Natural killer cell treated with Interleukin-12 subunit alpha and Interleukin-12 subunit beta and Interleukin-15 and Interleukin-18, amount 100 ng/mL, for 72 hours (primary cell): ENCODE measurements at places on chromosomes 12 and 14.
A peak's percentile ranks its signal among the peaks of the same experiment; 100 is the strongest.

- DNase-seq, result no peak
These were observed 325.5 kb downstream of the RAD51B start for GRCh38 chr14:68145036-68145435.

- DNase-seq, result peak; percentile 59
These were observed 2.7 kb upstream of the RABGGTA start for GRCh38 chr14:24274101-24274543.

DNA sequence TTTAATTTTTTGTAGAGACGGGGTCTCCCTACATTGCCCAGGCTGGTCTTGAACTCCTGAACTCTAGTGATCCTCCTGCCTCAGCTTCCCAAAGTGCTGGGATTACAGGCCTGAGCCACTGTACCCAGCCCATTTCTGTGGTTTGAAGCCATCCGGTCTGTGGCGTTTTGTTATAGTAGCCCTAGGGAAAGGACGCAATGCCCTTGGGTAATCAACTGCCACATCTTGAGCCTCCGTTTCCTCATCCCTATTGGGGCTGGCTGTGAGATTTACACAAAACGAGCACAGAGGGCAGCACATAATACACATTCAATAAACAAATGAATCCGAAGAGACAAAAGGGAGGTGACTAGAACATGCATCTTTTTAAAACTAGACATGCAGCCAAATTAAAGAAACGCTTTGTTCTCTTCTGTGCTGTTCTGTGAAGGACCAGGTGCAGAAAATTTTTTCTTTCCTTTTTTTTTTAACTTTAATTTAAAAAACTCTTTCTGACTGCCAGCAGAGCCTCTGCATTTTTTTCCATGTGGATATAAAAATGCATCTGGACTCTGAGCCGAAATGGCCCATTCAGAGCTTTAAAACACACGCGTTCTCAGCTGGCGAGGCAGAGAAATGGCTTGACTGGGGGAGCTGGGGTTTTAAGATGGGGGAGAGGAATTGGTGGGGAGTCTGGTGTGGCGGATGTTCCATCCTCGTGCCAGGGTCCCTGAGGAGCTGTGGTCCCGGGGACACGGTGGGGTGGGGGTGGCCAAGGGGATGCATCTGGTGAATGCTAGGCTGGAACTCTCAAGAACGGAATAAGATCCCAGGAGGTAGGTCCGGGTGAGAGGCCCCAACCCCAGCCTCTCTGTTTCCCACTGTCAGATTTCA lies 119.0 kb downstream of the RBM19 start:
- no peak for DNase-seq

DNA sequence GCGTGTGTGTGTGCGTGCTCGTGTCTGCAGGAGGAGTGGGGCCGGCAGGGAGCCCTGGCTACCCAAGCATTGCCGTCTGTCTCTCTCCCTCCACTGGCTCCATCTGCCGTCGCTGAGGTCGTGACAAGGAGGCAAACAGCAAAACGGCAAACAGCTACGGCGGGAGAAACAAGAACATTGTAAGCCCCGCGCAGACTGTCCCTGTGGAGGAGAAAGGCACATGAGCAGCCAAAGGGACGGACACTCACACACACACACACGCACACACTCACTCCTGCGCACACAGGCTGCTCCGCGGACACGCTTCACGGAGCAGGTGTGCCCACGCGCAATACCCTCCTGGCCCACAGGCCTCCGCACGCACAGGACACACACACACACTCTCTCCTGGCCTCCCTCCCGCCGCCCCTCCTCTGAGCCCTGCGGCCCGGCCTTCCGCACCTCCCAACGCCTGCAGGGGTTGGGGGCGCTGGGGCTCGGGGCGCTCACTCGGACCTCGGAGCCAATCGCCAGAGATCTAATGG lies 905 bp downstream of the CISTR start:
- DNase-seq, result no peak

GRCh38 chr14:96297000-96297399 lies 41.0 kb downstream of the BDKRB1 start:
- DNase-seq, result no peak

DNA sequence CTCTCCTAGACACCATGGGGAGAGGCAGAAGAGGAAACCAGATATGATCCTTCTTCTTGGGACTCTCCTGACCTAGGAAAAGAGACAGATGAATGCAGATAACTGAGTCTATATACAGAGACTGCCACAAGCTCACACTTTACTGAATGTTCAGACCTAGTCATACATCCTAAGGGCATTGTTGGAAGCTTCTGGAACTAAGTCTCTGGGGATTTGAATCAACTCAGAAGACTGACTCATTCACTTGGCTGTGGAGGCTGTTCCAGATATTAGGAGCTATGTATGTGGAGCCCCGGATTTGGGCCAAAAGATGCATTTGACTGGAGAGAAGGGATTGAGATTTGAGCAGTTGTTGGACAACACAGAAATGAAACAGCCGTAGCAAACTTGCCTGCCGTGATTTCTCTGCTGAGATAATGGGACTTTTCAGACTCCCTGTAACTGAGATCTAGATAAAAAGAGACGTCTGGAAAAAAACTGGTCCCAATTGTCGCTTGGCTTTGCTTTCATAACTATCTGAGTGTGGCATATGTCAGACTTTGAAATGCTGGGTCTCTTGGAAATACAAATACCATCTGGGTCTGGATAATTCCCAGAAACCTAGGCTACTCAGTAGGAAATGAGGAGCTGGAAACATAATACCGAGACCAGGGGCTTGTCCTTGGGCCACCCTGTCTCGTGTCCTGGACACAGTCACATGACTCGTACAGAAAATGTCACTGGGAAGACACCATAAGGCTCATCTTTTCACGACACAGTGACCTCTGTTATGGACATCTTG lies 396.8 kb downstream of the NUAK1 start:
- no peak for DNase-seq

DNA sequence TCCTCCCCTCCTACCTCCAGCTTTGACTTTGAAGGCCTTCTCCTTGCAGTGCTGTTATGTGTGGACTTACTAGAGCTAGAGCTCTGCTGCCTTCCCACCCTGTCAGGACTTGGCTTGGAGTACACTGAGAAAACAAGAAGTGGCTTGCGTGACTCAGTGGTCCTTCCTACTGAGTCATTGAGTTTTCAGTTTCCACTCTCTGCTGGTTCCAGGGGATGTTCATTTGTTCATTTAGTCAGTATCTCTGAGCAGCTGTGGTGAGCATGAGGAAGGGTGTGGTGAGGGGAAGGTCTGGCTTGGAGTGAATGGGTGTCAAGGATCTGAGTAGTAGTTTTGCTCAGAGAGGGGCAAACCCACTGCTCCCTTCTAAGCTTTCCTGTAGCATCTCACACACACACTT lies 17.2 kb upstream of the ELK3 start:
- no peak for DNase-seq

- no peak for DNase-seq
These were observed 109.8 kb upstream of the FUT8 start for GRCh38 chr14:65302571-65303189.

DNA sequence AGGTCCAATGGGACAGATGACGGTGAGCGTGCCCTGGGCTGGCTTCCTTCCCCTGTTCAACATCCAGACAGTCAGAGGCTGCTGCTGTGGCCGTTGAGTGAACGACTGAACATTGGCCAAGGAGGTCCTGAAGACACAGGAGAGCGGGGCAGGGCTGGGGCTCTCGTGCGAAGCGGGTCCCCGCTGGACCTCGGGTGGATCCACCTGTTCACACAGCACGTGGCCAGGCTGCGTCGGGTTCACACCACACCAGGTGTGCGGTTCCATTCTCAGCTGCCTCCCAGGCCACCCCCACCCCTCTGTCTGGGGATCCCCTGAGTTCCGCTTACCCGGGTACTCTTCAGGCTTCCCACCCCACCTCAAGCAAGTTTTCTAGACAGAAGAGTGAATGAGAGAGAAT lies 199.1 kb upstream of the PRMT8 start:
- no peak for DNase-seq

- no peak for DNase-seq
These were observed 769 bp downstream of the EXOC3L4 start for GRCh38 chr14:103095210-103095778.

- DNase-seq, result no peak
These were observed 1.9 kb downstream of the TMEM263 start for GRCh38 chr12:106957583-106957982.

GRCh38 chr12:119613319-119613936 lies 19.9 kb downstream of the TMEM233 start:
- no peak for DNase-seq

DNA sequence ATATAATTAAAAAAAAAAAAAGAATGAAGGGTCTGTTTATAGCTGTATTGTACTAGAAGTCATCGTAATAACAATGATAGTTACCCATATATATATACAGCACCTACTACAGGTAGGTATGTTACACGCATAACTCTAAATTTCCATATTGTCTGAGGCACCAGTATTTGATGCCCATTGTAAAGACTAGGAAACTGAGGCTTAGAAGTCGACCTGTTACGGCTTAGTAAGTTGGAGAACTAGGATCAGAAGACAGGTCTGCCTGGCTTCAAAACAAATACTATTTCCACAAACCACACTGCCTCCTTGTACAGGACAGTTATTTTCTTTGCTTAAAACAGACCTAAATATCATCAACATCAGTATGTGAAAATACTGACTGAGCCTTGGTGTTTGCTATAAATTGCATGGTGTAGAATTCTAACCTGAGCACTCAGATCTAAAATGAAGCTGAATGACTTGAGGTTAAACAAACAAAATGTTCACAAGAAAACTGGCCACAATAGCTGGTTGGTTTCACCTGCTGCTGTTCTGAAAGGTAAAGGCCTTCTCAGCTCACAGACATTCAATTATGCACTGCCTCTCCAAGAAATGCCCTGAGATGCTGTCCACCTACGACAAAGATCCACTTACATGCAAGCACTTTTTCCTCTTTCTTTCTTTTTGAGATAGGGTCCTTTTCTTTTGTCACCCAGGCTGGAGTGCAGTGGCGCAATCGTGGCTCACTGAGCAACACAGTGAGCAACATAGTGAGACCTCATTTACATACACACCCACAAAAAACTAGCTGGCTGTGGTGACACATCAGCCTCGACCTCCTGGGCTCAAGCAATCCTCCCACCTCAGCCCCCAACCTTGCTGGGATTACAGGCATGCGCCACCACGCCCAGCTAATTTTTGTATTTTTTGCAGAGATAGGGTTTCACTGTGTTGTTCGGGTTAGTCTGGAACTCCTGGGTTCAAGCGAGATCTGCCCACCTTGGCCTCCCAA lies 35.7 kb downstream of the SSH1 start:
- DNase-seq, result peak; percentile 86

- DNase-seq, result no peak
These were observed 6.5 kb downstream of the OLR1 start for GRCh38 chr12:10165421-10165820.

GRCh38 chr14:26344596-26344995 lies 253.2 kb downstream of the NOVA1 start:
- DNase-seq, result no peak

DNA sequence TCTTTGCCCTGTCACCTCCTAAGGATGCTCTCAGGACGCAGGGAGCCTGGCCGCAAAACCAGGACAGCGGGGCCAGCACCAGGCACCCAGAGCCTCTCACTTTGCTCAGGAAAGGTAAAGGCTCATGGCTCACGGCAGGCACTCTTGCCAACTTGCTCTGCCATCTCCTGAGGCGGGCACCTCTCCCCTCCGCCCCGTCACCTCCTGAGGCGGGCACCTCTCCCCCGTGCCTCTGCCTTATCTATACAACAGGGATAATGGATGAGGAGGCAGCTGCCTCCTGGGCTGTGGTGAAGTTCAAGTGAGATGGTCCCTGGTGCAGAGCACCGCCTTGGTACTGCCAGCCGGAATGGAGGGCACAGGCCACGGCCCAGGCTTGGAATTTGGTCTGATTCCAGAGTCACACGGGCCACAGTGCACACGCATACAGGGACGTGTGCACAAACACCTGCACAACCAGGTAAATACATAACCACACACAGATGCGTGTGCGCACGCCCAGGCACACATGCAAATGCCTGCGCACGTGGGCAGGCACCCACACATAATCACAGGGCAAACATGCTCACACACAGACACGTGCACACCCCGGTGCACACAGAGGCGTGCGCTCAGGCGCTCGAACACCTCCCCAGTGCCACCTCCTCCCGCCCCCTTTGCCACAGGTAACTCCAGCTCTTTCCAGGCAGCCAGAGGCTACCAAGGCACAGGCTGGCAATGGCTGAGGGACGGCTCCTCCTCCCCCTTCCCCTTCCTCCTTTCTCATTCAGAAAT lies 11.6 kb downstream of the DEGS2 start:
- no peak for DNase-seq

DNA sequence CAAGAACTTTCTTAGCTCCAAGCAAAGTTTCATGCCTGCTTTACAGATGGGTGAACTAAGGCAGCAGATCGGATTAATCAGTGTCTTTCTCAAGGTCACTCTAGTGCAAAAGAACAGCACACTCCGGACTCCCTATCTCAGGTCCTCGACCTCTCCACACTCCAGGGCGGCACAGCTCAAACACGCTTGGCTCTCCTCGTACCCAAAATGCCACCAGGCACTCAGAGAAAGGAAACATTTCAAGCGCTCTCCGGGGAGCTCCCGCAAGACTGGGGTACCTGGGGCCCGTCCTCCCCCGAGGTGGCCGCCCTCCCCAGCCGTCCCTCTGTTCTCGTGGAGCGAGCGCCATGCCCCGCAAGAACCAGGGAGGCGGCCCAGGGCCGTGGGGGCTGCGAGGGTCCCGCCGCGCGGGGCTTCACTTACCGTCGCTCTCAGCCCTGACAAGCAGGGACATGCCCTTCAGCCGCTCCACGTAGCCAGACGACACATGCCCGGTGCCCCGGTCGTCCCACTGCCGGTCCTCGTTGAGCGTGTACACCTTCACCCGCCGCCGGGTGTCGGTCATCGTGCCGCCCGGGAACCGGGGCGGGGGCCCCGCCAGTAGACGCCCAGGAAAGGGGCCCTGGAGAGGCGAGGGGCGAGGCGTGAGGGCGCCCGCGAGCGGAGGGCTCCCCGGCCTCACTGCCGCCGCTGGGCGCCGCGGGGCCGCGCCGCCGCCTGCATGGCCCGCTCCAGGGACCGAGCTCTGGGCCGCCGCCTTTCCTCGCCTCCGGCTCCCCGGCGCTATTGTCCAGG lies 830 bp downstream of the PPP4R3A start:
- peak; percentile 62 for DNase-seq

- no peak for DNase-seq
These were observed 666.6 kb downstream of the NRXN3 start for GRCh38 chr14:78836777-78837176.

DNA sequence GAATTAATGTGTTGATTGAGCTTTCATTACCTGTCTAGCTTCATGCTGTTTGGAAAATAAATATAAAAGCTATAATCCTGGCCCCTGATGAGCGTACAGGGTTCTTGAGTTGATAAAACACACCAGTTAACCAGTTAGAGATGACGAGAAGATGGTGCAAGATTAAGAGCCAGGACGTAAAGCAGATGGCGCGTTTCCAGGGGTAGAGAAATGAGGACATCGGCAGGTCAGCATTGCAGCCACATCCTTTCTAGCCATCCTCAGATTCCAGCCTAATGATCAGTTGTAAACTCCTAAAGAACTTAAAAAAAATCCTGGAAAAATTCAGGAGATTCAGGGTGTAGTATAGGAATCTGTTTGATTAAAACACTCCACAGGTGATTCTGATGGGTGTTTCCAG lies 203.7 kb downstream of the CACNA1C start:
- DNase-seq, result no peak

DNA sequence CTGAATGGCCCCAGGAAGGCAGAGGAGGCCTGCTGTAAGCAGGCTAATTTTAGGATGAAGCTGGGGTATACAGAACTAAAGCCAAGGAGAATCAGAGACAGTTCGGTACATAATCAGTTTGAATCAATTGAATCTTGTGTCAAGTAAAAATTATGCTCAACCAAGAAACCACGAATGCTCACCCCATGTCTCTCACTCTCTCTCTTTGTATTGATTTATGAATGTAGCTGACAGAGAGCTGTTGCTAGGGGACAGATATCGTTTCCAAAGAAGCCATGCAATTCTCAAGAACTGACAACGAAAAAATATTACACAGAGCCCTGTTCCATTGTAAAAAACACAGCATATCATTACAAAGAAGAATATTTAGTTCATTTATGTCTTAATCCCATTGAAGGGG lies 151.1 kb upstream of the PKP2 start:
- no peak for DNase-seq
